ENCODE measurements at places on chromosomes 2 and 18.

DNA sequence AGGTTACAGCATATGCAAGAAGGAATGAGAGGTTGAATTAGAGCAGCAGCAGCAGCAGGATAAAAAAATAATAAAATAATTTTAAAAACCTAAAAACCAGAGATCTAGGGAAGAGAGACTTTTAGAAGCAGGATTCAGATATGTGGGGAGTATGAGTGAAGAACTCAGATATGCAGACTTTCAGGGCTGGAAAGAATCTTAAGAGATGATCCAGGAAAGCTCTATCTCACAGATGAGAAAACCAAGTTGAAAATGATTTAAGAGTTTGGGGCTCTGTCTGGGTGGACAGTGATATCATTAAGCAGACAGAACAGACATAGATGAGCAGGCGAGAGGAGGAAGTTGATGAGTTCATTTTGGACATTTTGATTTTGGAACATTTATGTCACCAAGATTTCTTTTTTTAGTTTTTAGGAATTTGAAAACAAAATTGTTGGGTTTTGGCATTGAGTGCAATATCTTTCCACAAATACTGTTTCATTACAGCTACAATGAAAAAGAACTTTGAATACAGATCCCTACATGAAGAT is 31.8 kb downstream of the BCL2 start:
- no peak for ATAC-seq

- ATAC-seq, result no peak
These were observed 291.1 kb downstream of the ARHGAP15 start for GRCh38 chr2:143420313-143420712.

DNA sequence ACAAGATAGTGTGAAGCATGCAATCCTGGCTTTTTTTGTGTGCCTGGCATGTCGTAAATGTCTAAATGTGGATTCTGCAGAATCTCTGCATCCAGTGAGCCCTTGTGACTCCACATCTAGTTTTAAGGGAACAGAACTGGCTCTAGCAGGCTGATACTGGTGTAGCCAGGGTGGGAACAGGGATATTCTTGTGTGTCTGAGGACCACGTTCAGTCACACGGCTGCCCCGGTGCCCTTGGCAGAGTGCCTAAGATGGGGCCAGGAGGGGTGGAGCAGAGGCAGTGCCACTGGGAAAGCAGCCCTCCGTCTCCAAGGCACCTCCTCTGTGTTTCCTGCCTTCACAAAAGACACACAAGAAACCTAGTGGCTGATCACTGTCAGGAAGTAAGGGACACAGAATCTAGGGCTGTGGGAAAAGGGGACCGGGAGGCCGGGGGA is 91.5 kb upstream of the PARD3B start:
- ATAC-seq, result no peak

- ATAC-seq, result no peak
These were observed 1673.5 kb upstream of the CELF4 start for GRCh38 chr18:39238981-39239660.

DNA sequence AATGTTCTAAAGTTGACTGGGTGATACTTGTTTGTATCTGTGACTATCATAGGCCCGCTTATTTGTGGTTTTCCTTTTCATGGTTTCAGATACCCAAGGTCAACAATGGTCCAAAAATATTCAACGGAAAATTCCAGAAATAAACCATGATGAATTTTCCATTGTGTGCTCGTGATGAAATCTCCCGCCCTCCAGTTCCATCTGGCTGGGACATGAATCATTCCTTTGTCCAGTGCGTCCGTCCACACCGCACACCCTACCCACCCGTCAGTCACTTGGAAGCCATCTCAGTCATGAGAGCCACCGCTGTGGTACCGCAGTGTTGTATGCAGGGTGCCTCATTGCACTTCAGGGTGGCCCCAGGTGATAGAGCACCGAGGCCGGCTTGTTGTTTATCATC is 268.2 kb upstream of the PXDN start:
- no peak for ATAC-seq

GRCh38 chr2:100818606-100819369 is 1.2 kb upstream of the NPAS2 start:
- peak; percentile 39 for ATAC-seq

All from esophagus mucosa (tissue), 1 donor.